ENCODE measurements at places on chromosomes 3 and 15. TPM values are rescaled to one million over a fixed set of nuclear protein-coding genes. Genes with fewer than 3 reads are reported as not detected.

DNA sequence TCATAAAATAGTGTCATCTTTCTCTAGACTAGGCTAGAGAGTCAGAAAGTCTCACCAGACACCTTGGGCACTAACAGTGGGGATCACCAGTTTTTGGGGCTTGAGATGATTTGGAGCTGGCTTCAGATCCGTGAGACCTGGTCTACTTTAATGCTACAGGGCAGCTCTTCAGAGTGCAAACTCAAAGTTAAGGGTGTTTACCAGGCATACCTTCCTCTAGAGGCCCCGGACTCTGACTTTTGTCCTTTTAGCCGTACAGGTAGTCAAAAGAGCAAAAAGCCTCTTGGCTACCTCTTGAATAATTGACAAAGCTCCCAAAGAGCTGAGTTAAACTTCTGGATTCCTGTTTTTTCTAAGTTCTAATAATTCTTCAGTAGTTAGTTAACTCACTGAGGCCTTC lies 41.4 kb upstream of the CCR4 start:
- DNase-seq = no peak

DNA sequence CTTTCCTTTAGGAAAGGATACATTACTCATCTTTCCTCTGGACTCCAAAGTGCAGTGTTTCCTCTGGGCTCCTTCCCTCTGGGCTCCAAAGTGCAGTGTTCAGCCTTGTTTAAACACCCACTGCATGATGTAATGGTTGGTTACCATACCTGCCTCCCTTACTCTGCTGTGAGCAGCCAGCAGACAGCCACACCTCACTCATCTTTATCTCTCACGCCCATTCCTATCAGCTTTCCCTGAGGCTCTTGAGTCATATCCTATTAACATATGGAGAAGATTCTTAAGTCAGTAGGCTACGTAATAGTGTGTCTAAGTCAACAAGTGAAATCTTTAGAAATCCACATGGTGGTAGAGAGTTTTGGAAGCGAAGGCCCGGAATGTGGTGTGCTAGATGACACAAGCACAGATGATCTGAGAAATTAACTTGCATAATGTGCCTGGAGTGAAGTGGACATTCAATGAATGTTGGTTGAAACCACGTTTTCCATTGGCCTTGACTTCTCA lies 97.2 kb upstream of the CTNNB1 start:
- DNase-seq = no peak

GRCh38 chr15:53354874-53355273 lies 404.6 kb downstream of the WDR72 start:
- DNase-seq = no peak

GRCh38 chr3:168796339-168796738 lies 700.6 kb upstream of the GOLIM4 start:
- DNase-seq = no peak

DNA sequence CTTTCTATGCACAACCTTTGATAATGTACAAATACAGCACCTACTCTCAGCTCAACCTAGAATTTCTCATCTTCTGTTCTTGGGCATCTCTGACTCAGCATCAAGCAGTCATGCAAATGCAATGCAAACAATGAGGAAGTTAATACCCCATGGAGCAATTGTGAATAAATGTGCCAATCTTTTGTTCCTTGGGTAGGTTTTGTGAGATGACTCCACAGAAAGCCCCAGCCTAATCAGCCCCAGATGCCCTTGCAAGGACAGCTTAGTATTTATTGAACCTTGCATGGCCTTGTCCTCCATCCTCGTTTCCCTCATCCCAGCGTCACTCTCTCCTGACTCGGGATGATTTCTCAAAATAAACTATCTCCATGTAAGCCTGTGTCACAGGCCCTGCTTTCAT lies 494.7 kb upstream of the NECTIN3 start:
- DNase-seq = peak; percentile 92

GRCh38 chr3:71858503-71859122 lies 73.7 kb upstream of the PROK2 start:
- no peak for DNase-seq

- peak; percentile 50 for DNase-seq
Measured at GRCh38 chr3:194556086-194557056, 69.6 kb upstream of the ATP13A3 start.

- no peak for DNase-seq
Measured at GRCh38 chr3:187191271-187191670, 6.0 kb upstream of the RTP1 start.

DNA sequence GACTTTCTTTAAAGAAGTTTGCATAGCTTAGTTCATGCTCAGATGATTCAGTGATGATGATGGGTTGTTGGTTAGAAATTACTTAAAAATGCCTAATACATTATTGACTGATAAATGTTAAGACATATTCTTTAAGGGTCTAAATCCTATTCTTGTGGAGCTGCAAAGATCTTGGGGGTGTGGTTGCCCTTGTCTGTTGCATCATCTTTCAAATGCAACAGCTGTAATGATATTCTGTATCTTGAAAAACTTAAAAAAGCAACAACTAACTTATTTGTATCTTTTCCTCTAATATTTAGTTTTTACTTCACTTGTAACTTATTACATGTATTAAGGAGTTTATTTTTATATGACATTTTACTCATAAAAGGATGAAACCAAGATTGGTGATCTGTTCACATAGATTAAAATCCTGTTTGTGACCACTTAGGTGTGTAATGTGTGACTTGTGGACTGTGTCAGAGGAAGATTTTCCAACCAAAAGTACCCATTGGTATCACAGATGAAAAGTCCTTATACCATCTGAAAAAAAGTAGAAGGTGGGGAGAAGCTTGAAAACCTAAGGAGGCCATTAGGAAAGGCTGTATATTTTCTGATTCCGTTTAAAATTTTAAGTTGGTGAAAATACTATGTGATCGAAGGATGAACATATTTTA lies 142.8 kb downstream of the IGF1R start:
- DNase-seq = no peak

DNA sequence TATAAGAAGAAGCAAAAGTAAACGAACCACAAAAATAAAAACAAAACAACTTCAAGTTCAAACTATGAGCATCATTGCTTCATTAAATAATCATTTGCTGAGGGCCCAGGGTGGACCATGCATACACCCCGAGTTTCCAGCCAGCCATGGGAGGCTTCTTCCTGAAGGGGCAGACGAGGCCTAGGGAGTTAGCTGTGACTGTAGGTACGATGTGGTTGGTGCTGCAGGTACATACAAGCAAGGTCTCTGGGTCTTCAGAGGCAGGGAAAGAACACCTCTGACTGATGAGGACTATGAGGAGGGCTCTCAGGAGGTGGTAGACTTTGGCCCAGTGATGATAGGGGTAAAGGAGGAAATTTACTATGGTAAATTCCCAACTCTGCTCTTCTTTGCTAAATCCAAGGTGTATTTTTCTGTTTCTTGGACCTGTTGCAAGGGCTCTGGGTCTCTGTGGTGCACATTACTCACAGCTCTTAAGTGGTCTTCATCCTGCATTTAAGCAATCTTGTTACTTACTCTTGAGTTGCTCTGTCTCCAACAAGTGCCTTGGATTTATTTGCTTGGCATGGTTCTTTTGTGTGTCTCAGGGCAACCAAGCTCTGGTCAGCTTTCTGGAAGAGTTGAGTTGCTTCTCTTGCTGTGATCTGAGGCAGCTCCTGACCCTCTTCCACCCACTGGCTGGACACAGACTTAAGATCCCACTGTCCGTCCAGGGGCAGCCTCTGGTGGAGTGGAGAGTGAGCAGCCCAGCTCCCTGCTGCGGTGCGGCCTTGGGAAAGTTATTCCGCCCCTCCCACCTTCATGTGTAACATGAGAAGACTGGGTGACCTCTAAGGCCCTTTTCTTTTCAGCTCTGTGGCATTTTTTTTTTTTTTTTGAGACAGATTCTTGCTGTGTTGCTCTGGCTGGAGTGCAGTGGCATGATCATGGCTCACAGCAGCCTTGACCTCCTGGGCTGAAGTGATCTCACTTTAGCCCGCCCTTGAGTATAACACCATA lies 56.1 kb upstream of the KIF23 start:
- DNase-seq = peak; percentile 47

DNA sequence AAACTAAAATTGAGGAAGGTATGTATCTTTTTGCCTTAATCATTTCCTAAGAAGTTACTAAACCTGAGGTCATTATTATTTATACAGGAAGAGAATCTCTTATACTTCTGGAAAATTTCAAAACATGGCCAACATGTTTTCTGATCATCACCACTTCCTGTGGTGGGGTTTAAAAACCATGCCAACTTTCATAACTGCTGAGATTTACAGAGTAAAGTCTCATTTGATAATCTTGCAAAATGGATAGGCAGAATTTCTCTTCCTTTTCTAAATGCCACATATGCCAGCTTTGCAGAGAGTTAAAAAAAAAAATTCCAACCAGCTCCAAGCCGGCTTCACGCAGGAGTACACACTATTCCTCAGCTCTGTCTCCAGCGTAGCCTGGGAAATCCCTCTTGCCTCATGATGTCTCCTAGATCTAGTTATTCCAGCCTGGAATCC lies 124.3 kb upstream of the SPRED1 start:
- DNase-seq = peak; percentile 8

GRCh38 chr3:170689893-170690660 lies 104.2 kb upstream of the SLC7A14 start:
- peak; percentile 52 for DNase-seq

GRCh38 chr3:131356006-131356595 lies 25.5 kb upstream of the NUDT16 start:
- DNase-seq = peak; percentile 17

DNA sequence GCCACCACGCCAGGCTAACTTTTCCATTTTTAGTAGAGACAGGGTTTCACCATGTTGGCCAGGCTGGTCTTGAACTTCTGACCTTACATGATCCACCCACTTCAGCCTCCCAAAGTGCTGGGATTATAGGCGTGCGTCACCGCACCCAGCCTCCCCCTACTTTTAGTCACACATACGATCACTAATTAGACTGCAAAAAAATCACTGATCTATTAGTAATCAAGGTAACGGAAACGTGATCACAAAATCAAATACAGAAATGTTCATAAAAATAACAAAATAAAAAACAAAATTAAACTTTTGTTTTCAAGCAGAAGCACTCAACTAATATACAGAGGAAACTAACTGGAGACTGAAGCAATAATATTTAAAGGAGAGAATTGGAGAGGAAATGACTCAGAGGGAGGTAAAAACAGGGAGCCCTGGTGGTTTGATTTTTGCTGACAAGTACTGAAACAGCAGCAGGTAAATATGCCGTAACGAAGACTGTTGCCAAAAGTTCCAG lies 4.6 kb downstream of the WDR53 start:
- DNase-seq = peak; percentile 34

DNA sequence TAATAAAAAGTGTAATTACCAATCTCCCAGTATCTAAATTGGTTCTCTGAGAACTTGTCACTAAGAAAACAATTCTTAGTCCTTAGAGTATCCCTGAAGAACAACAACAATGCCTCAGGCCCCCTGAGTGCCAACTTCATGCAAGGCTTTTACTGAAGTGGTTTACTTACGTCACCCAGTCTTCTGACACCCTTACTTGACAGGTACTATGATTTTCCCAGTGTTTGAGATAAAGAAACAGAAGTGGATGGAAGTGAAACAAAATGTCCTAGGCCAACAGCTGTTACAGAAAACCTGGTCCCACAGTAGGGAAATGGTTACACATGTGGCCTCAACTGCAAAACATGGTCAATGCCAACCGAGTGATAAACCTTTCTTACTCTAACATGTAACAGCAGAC lies 331.1 kb downstream of the FOXP1 start:
- no peak for DNase-seq

- DNase-seq = no peak
Measured at GRCh38 chr3:124456506-124456905, 273.7 kb upstream of the UMPS start.

DNA sequence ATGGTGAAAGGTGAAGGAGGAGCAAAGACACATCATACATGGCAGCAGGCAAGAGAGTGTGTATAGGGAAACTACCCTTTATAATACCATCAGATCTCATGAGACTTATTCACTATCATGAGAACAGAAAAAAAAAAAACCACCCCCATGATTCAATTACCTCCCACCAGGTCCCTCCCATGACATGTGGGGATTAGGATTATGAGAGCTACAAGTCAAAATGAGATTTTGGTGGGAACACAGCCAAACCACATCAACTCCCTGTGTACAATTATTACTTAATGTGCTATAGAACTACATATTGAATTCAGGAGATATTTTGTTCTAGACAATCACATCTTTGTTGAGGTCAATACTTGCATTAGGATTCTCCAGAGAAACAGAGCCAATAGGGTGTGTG lies 313.4 kb downstream of the CNTN6 start:
- no peak for DNase-seq

- no peak for DNase-seq
Measured at GRCh38 chr3:152245498-152246170, 23.1 kb upstream of the MBNL1 start.

- DNase-seq = no peak
Measured at GRCh38 chr15:74202452-74203401, at the start of gene STRA6. Gene STRA6 (minus strand): TSS chr15:74202787. CDS start chr15:74202267, 520 bp downstream.

GRCh38 chr3:113548501-113548900 lies 16.1 kb downstream of the SIDT1 start:
- DNase-seq = no peak

- DNase-seq = peak; percentile 74
Measured at GRCh38 chr15:70722266-70723121, 40.9 kb downstream of the UACA start.

- DNase-seq = no peak
Measured at GRCh38 chr3:193096076-193096475, 144.9 kb upstream of the PLAAT1 start.

GP9 gene
- not detected for total RNA-seq
